Fibroblast of skin of left biceps (primary cell): ENCODE measurements at places on chromosomes 6 and 20.
A peak's percentile ranks its signal among the peaks of the same experiment; 100 is the strongest.

GRCh38 chr6:162730502-162730901, 2.7 kb downstream of the PACRG start:
- DNase-seq, result no peak

DNA sequence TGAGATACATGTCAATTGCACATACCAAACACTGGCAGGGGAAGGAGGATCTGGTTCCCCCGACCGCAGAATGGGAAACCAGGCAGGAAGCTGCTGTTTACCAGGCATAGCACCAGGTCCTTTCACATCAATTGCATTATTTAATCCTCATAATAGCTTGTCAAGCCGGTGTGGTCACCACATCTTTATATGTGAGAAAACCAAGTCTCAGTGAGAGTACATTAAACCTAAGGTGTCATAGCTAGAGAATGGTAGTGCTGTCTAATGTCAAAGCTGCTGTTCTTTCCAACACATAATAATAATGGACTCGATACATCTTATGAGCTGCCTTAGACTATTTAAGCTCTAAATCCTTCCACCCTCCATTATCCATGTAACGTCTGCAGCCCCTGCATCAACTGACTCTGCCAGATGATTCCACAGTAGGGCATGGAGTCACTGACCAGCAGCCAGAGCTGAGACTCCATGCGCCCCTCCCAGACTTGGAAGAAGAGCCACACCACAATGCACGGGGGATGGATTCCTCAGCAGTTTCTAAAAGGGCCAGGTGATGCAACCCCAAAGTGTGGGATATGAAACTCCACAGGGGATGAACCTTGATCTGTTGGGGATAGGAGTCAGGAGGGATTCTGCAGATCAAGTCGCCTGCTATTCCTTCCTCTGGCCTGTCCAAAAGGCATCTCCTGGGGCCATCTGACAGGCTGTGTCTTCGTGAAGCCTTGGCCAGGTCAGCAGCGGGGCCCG, 71.8 kb downstream of the GPR6 start:
- no peak for DNase-seq

GRCh38 chr6:35014786-35015185, 125.7 kb downstream of the ANKS1A start:
- peak; percentile 56 for DNase-seq

DNA sequence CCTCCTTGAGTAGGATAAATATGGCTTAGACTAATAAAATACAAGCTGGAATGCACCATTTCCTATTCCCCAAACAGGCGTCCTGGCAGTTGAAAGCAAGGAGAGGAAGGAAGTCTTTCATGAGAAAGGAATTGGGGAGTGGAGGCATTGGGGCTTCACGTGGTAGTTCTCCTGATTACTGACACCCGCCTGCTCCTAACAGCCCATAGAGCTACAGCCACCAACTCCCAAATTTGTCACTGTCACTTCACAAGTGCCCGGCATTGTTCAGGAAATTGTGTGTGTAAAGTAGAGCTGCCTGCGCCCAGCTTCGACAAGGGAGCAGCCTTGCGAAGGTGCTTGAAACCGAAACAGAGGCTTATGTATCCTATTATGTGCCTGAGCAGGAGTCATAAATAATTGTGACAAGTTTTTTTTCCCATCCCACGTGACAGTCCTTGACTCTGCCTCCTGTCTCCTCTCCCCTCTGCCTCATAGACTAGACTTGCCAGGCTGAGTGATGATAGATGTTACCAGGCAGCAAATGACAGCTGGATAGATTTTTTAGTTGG, 301.7 kb upstream of the ZFP64 start:
- DNase-seq, result peak; percentile 44

- no peak for DNase-seq
Measured at GRCh38 chr20:48350313-48350988, 477.3 kb downstream of the PREX1 start.

DNA sequence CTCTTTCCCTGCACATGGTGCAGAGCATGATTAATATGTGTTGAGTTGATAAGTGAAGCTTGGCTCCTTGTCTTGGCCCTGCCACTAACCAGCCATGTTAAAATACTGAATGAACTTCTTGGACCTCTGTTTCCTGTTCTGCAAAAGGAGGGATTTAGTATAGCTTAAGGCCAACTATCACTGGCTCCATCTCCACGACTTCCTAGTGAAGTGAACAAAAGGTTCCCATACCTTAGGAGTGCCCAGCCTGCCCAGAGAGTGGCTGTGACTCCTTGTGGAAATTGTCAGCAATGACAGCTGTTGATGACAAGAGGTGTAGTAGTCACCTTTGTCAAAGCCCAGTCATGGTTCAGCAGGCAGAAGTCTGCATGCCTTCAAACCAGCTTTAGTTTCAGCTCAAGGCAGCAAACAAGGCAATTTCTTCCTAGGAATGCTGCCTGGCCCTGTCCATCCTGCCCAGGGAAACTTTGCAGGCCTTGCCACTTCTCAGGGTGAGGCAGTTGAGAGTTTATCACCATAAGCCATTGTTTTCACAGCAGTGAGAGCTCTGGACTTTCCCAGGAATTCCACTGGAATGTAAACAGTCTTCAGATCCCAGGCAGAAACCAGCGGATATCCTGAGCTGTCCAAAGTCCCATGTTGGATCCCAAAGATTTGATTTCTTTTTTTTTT, 169.7 kb upstream of the TNFAIP3 start:
- DNase-seq, result peak; percentile 15

- DNase-seq, result no peak
Measured at GRCh38 chr6:42547407-42548329, 16.2 kb upstream of the UBR2 start.

DNA sequence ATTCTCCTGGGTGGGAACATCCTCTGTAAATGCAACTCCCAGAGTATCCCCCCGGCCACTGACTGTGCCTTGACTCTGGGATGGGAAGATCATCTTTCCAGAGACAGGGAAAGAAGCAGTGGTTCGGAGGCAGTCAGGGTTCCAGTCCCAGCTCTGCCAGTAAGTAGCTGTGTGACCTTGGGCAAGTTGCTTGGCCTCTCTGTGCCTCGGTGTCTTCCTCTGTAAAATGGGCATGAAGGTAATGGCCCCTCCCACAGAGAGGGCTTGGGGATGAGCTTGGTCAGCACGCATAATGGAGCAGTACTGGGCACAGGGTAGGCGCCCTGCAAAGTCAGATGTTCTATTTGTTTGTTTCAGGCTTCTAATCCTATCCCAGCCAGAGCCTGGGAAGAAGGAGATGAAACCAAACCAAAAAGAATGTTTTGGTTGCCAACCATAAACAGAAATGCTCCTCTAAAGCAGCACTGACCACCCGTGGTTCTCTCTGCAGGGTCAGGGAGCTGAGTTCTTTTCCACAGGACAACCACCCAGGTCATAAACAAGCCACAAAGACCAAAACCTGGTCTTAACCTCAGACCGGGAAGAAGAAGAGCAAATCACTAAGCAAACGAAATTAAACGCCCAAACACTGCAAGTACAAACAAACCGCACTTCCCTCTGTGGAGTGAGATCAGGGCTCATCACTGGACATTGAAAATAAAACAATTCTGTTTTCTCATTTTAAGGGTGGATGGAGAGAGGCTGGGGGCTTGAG, 381.0 kb upstream of the SULF2 start:
- DNase-seq, result no peak

DNA sequence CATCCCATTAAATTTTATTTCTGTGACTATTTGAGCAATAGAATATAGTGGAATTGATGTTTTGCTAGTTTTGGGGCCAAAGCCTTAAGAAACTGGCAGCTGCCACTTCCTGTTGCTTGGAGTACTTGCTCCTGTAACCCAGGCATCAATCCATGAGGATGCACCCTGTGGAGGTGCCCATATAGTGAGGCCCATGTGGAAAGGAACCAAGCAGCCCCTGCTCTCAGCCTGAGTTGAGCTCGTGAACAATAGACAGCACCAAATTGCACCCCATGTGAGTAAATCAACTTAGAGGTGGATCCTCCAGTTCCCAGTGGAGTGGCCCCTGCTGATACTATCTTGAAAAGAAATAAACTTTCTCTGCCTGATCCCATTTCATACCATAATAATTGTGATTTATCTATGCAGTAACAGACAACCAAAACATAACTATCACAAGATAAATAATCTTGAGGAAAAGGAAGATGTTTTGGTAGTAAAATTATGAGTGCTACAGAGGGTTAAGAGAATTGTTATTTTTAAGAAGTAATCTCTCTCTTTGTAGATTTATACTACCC, 481.9 kb downstream of the TBC1D32 start:
- no peak for DNase-seq

- no peak for DNase-seq
Measured at GRCh38 chr6:143839196-143839595, 3.9 kb upstream of the LTV1 start.

DNA sequence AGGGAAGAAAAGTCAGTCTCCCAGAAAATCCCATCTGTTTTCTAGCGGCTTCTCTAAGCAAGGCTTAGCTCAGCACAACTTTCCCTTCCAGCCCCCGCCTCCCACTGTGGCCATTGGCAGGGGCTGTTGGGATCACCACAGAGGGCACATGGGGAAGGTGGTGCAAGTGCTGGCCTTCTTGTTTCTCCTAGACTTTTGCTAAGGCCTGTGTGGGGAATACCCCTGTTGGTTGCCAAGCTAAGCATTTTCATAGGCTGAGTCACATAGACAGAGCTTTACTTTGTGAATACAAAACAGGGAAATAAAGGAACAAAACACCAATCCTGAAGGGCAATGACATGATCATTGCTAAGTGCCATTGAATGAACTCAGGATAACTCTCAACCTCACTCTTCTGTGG, 32.4 kb upstream of the TIAM2 start:
- peak; percentile 32 for DNase-seq

DNA sequence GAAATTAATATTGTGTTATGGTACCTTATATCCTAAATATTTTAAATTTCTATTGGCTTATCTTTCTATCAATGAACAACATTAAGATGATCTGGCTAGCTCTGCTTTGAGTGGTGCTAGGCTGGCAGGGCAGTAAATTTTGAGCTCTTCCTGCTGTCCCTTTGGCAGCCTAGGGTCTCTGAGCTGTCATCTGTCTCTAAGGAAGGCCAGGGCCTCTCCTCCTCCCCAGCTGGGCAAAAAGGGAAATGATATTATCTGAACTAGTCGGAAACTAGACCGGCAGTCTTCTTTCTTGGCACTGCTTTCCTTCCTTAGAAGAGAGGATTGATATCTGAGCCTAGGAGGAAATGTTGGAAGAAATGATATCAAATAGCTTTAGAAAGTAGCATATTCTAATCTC, 176.7 kb upstream of the BTBD3 start:
- DNase-seq, result no peak

DNA sequence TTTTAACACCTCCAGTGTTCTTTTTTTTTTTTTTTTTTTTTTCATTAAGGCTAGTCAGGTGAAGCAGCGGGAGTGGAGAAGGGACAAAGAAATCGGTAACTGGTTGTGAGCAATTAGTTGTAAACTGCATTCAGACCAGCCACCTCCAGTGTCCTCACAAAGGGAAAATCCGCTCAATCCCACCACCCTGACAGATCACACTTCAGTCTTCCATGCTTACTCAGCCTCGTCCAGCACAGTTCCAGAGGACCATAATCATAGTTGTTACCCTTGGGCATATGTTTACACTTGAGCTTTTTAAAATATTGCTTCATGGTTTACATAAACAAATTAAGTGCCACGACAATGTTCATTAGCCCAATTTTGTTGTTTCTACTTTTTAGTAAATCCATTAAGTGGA, 10.2 kb downstream of the DYNLRB1 start:
- no peak for DNase-seq

DNA sequence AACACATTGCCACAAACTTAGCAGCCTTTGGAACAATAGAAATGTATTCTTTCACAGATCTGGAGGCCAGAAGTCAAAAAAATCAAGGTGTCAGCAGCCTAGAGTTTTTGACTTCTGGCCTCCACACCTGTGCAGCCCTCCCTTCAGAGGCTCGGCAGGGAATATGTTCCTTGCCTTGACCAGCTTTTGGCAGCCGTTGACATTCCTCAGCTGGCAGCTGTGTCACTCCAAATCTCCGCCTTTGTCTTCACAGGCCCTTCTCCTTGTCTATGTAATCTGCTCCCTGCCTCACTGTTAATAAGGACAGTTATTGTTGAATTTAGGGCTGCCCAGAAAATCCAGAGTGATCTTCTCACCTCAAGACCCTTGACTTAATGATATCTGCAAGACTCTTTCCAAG, 17.2 kb upstream of the AHI1 start:
- DNase-seq, result no peak

DNA sequence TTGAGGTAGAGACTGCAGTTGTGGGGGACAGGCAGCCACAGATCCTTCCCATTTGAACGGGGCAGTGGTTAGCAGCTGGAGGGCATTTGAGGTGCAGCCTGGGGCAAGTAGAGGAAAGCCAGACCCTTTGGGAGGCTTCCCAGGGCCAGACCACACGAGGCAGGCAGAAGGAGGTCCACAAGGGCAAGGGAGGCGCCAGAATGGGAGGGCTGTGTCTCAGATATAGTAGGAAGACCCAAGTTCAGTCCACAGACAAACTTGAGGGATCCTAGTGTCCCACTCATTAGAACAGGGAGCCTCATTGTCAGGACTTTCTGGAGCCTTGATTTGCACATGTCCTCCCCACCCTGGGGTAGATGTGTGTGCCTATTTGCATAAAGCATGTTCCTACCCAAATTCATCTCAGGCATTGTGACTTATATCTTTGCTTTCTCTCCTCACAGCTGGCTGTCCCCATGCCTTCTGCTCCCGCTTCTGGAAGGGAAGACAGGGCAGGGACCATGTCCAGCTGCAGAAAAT, 166.0 kb downstream of the VEGFA start:
- DNase-seq, result no peak

- no peak for DNase-seq
Measured at GRCh38 chr6:53937461-53937860, 142.7 kb downstream of the LRRC1 start.

DNA sequence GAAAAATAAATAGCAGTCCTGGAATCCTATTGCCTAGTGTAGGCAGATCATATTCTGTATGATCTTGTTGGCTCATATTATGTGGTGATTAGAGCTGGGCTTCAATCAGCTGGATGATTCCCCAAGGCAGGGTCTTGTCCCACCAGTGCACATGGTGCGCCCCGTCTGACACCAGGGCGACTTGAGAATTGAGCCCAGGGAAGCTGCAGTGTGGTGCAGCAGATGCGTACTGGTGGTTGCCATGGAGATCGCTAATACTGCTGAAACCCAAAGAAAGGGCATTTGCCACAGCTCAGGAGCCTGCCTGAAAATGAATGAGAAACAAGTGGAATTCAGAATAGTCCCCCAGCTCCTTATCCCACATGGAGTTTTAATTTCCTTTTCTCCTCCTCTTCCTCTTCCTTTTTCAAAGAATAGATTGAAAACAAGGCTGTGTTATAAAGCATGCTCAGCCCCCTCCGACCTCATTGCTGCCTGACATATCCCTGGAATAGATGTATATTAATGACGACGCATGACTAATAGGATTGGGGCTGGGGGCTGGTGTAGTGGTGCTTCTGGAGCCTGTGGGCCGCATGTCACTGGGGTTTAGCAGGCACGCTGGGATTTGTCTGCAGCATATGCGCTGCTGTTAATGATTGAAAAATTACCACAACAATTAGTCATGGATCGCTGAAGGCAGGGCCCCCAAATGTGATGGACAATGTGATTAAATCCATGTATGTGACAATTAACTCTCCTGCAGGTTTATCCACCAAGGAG, 210.5 kb downstream of the FARS2 start:
- peak; percentile 24 for DNase-seq

DNA sequence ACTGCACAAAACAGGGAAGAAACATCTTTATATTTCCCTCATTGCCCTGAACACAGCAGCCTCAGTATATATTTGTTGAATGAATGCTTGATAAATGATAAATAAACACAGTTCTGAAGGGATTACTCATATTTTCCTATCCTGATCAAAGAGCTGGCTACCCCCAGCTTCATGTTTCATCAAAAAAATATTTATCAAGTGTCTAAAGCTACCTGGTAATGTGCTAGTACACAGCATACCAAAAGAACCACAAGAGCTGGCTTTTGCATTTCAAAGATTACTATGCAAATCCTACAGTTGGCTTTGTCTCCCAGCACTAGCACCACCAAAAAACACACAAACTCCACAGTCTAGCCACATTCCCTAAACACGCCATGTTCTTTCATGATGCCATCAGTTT, 130.0 kb downstream of the BTBD9 start:
- no peak for DNase-seq
